Large intestine (tissue), 12 donors: ENCODE measurements at places on chromosomes 7 and 10.

DNA sequence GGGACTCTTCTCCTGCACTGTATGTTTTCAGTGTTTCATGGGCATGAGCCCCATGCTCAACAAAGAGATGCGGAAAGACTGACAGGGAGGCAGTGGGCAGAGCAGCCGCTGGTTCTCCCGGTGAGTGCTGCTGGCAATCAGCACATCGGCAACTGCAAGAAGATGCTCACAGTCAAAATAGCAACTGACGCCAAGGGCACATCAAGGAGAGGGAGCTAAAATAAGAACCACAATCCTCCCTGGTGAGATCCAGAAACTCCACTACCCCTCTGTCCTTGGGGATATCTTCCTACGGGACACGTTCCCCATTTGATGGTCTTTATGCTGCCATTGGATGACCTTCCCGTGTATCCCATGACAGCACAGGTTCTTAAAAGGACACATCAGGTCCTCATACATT lies 28.9 kb upstream of the SVIL start:
- no peaks in the 10 kb centered on the region for H3K27me3 ChIP-seq
- H3K4me1 ChIP-seq = peaks cover 8% of the 10 kb centered on the region
- no peak overlapping the region for H3K27ac ChIP-seq
- H3K4me3 ChIP-seq = no peak overlapping the region

DNA sequence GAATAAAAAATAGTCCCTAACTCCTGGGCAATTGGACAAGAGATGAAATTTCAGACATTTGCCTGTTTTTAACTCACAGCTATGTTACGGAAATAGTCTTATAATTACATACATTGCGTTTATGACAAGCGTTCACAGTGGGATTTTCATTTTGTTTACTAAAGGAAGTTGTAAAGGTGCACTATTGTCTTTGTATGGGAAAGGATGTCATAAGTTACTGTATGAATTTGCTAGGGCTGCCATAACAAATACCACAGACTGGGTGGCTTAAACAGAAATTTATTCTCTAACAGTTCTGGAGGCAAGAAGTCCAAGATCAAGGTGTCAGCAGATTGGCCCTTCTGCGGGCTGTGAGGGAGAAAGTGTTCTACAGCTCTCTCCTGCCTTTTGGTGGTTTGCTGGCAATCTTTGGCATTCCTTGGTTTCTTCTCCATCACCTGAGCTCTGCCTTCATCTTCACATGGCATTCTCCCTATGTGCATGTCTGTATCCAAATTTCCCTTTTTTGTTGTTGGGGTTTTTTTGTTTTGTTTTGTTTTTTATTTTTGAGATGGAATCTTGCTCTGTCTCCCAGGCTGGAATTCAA lies 5.6 kb downstream of the NFE2L3 start:
- peaks cover 14% of the 10 kb centered on the region for H3K27me3 ChIP-seq
- no peak overlapping the region for H3K27ac ChIP-seq
- peaks cover 21% of the 10 kb centered on the region for H3K4me1 ChIP-seq
- H3K36me3 ChIP-seq = no peaks in the 10 kb centered on the region
- H3K4me3 ChIP-seq = no peak overlapping the region
- no peak for DNase-seq

- no peak overlapping the region for H3K4me3 ChIP-seq
- peaks cover 2% of the 10 kb centered on the region for H3K36me3 ChIP-seq
- H3K27ac ChIP-seq = no peak overlapping the region
- H3K27me3 ChIP-seq = no peaks in the 10 kb centered on the region
- no peak for DNase-seq
- no peaks in the 10 kb centered on the region for H3K4me1 ChIP-seq
Observed at GRCh38 chr7:96663457-96663856, 46.2 kb downstream of the SEM1 start.

- no peaks in the 10 kb centered on the region for H3K4me1 ChIP-seq
- DNase-seq = peak; percentile 53
- H3K4me3 ChIP-seq = peak overlapping the region; percentile 33
- peaks cover 56% of the 10 kb centered on the region for H3K27me3 ChIP-seq
Observed at GRCh38 chr7:71131256-71132126, 453 bp upstream of the GALNT17 start.

- H3K27me3 ChIP-seq = no peaks in the 10 kb centered on the region
- H3K27ac ChIP-seq = no peak overlapping the region
- DNase-seq = no peak
- no peaks in the 10 kb centered on the region for H3K36me3 ChIP-seq
- no peaks in the 10 kb centered on the region for H3K4me1 ChIP-seq
Observed at GRCh38 chr10:59575269-59575668, 134.4 kb downstream of the SLC16A9 start.

- no peak overlapping the region for H3K4me3 ChIP-seq
- no peak for DNase-seq
- no peaks in the 10 kb centered on the region for H3K27me3 ChIP-seq
- peaks cover 6% of the 10 kb centered on the region for H3K4me1 ChIP-seq
Observed at GRCh38 chr10:113732160-113732881, 19.2 kb upstream of the PLEKHS1 start.

DNA sequence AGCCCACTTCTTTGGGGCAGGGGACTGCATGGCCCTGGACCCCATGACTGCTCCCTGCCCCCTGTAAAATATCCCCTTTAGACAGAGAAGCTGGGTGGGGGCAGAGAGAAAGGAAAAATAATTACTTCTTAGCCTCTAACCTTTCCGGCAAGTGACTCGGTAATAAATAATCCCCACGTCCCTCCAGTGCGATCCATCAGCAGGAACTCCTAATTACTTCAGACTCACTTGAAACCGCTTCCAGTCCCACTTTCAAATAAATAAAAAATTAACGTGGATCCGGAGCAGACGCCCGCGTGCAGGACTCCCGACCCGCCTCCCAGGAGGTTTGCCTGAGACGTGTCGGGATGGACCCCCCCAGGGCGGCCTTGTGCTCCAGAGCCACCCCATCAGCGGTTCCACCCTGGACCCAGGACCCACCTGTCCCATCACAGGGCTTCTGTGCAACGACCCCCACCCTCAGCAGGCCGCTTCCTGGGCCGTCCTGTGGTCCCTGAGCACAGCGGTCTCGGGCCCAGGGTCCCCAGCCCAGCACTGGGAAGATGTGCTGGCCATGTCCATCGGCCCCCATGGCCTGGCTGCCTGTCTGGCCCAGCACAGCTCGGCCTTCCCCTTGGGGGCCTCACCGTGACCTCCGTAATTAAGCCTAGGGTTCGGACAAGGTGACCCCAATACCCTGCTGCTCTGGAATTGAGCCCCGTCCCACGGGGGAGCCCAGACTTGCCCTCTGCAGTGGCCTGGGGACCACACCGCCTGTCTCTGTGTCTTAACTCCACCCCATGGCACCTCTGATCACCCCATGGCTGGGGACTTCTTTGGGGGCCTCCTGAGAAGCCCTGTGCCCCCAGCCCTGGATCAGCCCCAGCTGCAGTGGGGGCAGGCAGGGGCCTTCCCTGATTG lies 108.0 kb downstream of the UNCX start:
- no peak for DNase-seq
- H3K36me3 ChIP-seq = no peaks in the 10 kb centered on the region
- H3K27ac ChIP-seq = no peak overlapping the region
- H3K4me3 ChIP-seq = no peak overlapping the region

GRCh38 chr7:133704453-133704852 lies 422.7 kb upstream of the LRGUK start:
- no peak overlapping the region for H3K4me3 ChIP-seq
- H3K4me1 ChIP-seq = no peaks in the 10 kb centered on the region
- H3K36me3 ChIP-seq = no peaks in the 10 kb centered on the region

DNA sequence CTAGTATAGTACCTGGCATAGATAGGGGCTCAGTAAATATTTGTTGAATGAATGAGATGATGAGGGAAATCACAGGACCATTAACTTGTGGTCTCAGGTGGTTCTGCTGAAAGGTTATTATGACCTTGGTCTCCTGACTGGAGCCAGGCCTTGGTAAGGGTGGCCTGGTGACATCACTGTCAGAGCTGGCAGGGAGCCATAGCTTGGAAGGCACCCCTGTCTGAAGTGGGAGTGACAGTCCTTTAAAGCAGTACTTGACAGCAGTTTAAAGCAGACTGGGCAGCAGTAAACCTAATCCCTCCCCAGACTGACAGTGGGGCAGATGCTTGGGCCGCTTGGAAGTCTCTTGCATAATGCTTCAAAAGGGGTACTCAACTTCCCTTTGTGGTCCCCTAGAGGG lies 13.4 kb downstream of the DPCD start:
- H3K36me3 ChIP-seq = peaks cover 24% of the 10 kb centered on the region
- H3K4me1 ChIP-seq = peaks cover 4% of the 10 kb centered on the region
- no peak overlapping the region for H3K27ac ChIP-seq
- no peak overlapping the region for H3K4me3 ChIP-seq
- H3K27me3 ChIP-seq = no peaks in the 10 kb centered on the region

DNA sequence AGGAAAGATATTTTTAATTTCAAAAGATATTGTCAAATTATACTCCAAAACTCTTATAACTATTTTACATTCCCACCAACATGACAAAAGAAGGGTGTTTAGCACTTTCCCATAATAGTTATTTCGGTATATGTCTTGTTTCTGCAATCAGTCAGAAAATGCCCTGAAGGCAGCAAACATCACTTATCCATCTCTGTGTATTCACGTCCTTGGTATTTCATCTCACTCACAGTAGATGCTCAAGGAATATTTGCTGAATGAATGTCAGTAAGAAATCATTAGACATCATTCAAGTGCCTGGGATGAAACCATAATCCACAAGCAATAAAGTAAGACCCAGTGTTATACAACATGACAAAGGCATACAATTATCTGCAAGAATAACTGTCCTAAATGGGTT lies 112.7 kb downstream of the GFRA1 start:
- H3K27ac ChIP-seq = no peak overlapping the region
- DNase-seq = no peak
- H3K4me1 ChIP-seq = peaks cover 3% of the 10 kb centered on the region
- no peak overlapping the region for H3K4me3 ChIP-seq

- no peak for DNase-seq
- no peak overlapping the region for H3K27ac ChIP-seq
- no peak overlapping the region for H3K4me3 ChIP-seq
- peaks cover 51% of the 10 kb centered on the region for H3K36me3 ChIP-seq
Observed at GRCh38 chr10:95257849-95258248, 33.0 kb downstream of the PDLIM1 start.

DNA sequence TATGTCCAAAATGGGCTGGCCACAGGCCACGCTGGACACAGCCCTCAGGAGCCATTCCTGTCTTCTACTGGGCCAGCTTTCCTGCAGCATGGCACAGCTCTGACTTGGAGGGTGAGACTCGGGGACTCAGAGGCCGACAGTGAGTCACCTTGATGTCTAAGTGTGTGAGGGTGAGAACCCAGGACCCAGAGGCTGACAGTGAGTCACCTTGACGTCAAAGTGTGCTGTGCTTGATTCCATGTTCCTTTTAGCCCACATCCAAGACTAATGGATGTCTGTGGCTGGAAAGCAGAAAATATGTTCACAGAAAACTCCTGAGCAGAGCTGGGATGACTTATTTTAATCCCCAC lies 6.0 kb upstream of the FAM170B start:
- no peak overlapping the region for H3K4me3 ChIP-seq
- H3K27ac ChIP-seq = no peak overlapping the region
- no peak for DNase-seq
- H3K36me3 ChIP-seq = no peaks in the 10 kb centered on the region
- H3K4me1 ChIP-seq = no peaks in the 10 kb centered on the region

DNA sequence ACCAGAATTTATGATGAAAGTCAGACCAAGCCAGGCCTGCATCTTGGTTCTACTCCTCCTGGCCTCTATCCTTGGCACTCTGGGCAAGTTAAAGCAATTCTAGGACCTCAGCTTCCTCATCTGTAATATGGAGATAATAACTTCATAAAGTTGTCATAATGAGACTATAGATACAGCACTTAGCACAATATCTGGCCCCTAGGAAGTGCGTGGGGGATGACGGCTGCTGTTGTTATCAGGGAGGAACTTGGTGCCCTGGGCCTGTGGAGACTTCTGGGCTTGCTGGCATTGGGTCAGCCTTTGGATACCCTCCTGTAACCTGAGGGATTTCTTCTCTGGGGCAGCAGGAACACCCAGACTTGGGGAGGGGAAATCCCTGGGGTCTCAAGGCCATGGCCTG lies 27.6 kb downstream of the PFKFB3 start:
- no peak overlapping the region for H3K4me3 ChIP-seq
- no peaks in the 10 kb centered on the region for H3K4me1 ChIP-seq
- no peak overlapping the region for H3K27ac ChIP-seq
- no peaks in the 10 kb centered on the region for H3K27me3 ChIP-seq

DNA sequence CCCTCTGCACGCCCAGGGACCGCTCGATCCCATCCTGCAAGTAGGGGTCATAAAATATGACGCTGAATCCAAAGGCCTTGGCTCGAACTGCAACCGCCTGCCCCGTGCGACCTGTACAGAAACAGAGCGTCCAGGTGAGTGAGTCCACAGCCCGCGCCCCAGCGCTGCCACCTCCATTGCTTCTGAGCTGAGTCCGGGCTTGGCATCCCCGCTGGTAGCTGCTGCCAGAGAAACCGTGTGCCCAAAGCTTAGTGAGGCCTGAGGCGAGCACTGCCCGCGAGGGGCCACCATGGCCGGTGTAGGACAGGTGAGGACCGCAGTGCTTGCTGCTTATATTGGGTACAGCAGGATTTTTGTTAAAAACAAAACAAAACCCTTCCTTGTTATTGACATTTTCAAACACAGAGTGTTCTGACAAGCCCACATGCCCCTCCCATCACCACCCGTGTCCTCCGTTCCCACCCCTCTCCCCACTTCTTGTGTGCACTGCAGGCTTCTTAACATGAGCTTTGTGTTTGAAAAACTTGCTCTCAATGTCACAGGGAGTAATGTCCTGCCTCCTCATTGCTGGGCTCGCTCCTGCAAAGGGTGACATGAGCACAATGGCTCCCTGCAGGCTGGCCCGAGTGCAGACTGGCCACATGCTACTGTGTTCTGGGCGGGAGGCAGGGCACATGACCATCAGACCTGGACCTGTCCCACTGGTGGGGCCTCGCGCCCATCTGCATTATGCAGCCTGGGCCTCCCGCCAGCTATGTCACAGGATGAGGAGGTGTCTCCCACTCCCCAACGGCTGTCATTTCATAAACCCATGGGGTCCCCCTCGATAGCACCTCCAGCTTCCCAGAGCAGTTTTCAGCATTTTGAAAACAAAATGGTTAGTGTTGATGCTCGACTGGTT lies 52.9 kb downstream of the ZRANB1 start:
- no peak overlapping the region for H3K27ac ChIP-seq
- H3K4me3 ChIP-seq = no peak overlapping the region
- no peak for DNase-seq
- H3K27me3 ChIP-seq = no peaks in the 10 kb centered on the region
- no peaks in the 10 kb centered on the region for H3K4me1 ChIP-seq
- H3K36me3 ChIP-seq = peaks cover 95% of the 10 kb centered on the region

- no peak overlapping the region for H3K4me3 ChIP-seq
- no peaks in the 10 kb centered on the region for H3K27me3 ChIP-seq
- no peaks in the 10 kb centered on the region for H3K36me3 ChIP-seq
- no peak overlapping the region for H3K27ac ChIP-seq
- H3K4me1 ChIP-seq = no peaks in the 10 kb centered on the region
Observed at GRCh38 chr10:11026773-11027172, 9.1 kb downstream of the CELF2 start.

GRCh38 chr7:13727279-13727678 lies 262.2 kb downstream of the ETV1 start:
- H3K4me1 ChIP-seq = no peaks in the 10 kb centered on the region
- no peak overlapping the region for H3K27ac ChIP-seq
- no peak overlapping the region for H3K4me3 ChIP-seq
